ENCODE measurements at places on chromosomes 5 and 9.

- DNase-seq, result no peak
Observed at GRCh38 chr9:118238139-118238538, 533.9 kb downstream of the TLR4 start.

- DNase-seq, result no peak
Observed at GRCh38 chr9:77291714-77292113, 114.4 kb downstream of the VPS13A start.

- no peak for DNase-seq
Observed at GRCh38 chr5:385321-385720, 57.7 kb upstream of the EXOC3 start.

DNA sequence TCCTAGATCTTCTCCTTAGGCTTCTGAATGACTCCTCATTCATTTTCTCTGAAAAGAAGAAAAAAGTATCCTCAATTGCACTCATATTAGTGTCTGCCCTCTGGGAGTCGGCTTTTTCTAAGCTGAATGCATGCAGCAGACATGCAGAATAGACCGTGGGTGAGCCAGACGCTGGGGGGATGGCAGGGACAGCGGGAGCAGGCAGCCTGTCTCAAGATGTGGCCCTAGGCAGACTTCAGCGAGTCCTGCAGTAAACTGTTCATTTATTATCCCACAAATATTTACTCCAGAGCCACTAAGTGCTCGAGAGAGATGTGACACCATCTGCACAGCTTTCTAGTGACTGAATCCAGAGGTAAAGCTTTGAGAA, 164.9 kb upstream of the RAI14 start:
- no peak for DNase-seq

DNA sequence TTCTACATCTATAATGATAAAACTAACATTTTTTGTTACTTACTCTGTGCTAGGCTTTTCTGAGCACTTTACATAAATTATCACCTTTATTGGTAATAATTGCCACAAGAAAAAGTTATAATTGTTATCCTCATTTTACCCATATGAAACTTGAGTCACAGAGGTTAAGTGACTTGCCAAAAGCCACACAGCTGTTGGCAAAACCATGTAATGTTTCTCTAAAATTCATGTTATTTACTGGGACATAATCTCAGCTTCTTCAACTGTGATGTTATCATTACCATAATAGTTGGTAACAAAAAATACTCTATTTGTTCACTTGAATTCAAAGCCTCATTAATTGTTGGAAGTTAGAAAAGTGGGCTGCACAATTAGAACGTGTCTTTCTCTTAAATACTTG, 437.3 kb downstream of the BRINP1 start:
- DNase-seq, result no peak

DNA sequence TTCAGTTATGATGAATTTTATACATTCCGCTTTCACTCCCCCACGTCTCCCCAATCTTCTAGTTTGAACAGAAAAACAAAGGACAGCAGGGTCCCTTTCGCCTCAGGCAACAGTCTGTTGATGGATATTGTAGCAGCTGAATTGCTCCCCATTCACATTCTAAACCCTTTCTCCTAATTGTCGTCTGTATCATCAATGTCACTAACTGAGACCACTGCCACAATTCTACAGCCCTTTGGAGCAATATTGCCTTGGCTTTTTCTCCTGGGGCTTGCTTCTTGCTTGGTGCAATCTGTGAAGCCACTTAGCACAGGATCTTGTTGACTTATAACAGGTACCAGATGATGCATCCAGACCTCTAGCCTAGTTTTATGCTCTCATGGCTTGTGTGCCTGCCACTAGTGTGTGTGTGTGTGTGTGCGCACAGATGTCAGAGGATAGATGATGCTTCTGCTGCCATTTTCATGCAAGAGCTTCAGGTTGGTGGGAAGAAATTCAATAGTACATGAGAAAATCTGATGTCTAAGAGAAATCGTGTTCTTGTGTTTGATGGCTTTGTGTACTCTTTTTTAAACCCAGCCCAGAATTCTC, 195.2 kb upstream of the ISL1 start:
- no peak for DNase-seq

GRCh38 chr5:113864437-113864836, 350.9 kb downstream of the YTHDC2 start:
- no peak for DNase-seq

GRCh38 chr9:113614843-113615648, 151.5 kb downstream of the RGS3 start:
- DNase-seq, result no peak

DNA sequence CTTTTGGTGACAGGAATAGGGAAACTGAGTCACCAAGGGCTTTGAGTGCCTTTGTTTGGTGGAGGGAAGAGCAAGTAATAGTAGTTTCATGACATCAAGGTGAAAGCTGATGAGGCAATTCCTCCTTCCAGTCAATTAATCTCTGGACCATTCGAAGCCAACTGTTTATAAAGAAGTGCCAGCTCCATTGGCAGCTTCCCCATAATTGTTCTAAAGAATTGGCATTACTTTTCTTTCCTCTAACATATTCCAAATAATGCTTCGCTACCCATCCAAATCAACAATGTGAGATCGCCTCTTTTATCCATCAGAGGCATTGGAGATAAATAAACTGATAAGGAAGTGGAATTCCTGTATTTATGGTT, 132.4 kb downstream of the NPR3 start:
- no peak for DNase-seq

DNA sequence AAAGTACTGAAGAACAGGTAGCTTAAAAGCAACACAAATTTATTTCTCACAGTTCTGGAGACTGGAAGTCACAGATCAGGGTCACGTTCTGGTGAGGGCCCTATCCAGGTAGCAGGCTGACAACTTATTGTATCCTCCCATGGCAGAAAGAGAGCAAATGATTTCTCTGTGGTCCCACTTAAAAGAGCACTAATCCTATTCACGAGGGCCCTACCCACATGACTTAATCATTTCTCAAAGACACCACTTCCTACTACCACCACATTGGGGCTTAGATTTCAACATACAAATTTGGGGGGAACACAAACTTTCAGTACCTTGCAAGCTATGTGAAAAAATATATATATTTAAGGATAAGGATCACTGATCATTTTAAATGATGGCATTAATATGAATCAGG, 75.8 kb upstream of the PPP1R2B start:
- no peak for DNase-seq

DNA sequence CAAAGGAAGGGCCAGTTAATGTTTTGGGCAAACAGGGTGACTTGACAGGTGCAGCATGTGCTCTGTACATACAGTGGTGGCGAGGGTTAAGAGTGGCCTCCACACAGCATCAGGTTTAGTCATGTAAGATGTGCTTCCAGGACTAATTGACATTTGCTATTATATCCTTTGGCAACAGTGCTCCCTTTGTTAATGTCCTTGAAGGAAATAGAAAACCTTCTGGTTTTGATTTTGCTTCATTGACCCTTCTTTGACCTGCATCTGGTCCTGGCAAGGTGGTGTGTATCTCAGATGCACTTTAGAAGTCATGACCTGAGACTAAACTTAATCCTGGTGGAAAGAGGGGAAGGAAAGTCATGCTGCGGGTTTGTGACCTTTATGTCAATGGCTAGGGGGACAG, 440.0 kb downstream of the ENC1 start:
- DNase-seq, result peak; percentile 98

- DNase-seq, result no peak
Observed at GRCh38 chr9:133492061-133493021, 13.4 kb upstream of the SLC2A6 start.

GRCh38 chr9:21985964-21986667, 8.1 kb downstream of the CDKN2A start:
- no peak for DNase-seq

- no peak for DNase-seq
Observed at GRCh38 chr5:8517456-8517855, 648.5 kb downstream of the MTRR start.

DNA sequence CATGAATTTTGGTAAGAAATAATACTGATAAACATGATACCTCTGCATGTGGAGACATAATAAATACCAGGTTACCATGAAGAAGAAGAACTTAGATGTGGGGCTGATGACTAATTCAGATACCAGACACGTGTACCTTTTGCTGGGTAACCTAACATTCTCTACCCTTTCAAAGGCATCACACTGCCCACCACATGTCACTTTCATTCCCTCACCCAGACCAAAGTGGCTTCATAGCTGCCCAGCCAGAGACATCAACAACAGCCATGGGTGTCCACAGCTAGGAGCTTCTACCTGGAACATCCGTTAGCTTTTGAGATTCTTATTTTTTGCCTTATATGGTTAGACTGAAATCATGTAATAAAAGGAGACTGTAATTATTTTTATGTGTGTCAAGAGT, 396.8 kb downstream of the MED10 start:
- no peak for DNase-seq

GRCh38 chr9:98230789-98231188, 24.7 kb downstream of the TBC1D2 start:
- DNase-seq, result no peak

GRCh38 chr5:178389026-178389729, 156.6 kb upstream of the PHYKPL start:
- no peak for DNase-seq

GRCh38 chr5:105536675-105537074, 1974.1 kb upstream of the NUDT12 start:
- no peak for DNase-seq

- DNase-seq, result no peak
Observed at GRCh38 chr5:99308131-99308530, 379.3 kb upstream of the CHD1 start.

- no peak for DNase-seq
Observed at GRCh38 chr5:147882586-147883313, 4.2 kb downstream of the SCGB3A2 start.

DNA sequence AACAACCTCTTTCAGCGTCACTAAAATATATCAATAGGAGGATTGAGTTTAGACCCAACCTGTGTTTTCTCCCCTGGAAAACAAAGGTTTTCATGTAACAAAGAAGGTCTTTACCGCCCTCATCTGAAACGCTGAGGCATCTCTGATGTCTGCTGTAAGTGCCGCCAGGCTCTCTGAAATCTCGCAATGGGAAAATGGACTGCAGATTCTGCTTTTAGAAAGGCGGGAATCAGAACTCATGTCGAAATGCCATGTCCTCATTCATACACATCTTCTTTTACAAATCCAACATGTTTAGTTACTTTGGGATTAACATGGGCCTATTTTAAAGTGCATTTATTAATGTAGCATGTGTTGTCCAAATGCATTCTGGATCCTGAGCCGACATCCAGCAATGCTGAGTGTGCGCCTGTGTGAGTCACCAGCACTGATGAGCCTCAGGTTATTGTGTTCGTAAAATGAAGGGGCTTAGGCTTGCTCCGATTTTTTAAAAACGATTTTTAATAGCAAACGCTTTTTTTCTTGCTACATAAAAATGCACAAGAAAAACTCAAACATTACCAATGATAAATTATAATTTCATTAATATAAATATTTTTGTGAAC, 51.9 kb upstream of the PLEKHG4B start:
- DNase-seq, result no peak

DNA sequence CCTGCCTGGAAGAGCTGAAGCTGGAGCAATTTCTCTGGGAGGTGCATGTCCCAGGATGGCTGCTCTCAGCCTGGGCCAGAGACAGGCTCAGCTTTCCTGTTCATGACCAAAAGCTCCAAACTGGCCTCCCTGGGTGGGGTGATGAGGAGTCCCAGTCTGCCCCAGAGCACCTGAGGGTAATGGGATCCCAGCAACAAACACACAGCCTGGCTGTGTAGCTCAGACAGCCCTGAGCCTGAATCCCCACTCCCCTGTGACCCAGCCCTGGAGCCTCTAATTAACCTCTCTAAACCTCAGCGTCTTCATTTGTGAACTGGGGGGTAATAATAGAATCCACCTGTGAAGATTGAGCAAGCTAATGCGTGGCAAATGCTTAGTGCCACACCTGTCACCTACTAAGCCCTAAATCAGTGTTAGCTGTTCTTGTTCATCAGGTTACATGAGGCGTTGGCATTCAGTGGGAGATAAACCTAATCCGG, 67.5 kb downstream of the HSPA4 start:
- DNase-seq, result no peak

GRCh38 chr9:88106492-88106891, 31.8 kb downstream of the SPATA31C2 start:
- DNase-seq, result no peak

GRCh38 chr5:109170629-109171350, 239.0 kb downstream of the PJA2 start:
- no peak for DNase-seq

Measured in NCI-H774 (cell line).